ENCODE measurements at places on chromosomes 6 and 20.
A peak's percentile ranks its signal among the peaks of the same experiment; 100 is the strongest.

DNA sequence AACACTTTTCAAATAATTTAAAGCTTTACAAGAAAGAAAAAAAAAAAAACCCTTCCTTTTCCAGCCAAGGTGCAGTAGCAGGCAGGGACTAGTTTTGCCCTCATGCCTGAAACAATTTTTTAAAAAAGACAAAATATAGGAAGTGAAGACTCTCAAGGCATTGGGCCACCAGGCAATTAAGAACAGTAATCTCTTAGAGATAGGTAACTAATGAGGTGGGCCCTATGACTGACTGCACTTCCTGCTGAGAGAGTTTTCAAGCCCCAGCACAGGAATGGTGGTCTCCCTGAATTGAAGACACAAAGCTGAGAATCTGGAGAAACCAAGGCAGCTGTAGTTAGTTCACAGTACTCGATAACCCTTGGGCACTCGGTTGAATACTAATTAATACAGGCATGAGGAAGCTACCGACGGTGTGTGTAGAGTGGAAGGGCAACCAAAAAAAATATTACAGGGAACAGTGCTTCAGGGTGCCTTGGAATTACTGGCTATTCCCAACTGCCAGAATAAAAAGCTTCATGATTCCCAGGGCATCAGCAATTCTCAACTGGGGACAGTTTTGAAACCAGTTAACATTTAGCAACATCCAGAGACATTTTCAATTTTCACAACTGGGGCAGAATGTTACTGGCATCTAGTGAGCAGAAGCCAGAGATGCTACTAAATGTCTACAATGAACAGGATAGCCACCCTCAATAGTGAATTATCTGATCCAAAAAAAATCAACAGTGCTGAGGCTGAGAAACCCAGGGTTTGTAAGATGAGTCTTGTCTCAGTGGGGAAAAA is 36.0 kb upstream of the PLN start:
- DNase-seq: no peak

- DNase-seq: no peak
These were observed 864.2 kb downstream of the KIF16B start for GRCh38 chr20:15708984-15709598.

DNA sequence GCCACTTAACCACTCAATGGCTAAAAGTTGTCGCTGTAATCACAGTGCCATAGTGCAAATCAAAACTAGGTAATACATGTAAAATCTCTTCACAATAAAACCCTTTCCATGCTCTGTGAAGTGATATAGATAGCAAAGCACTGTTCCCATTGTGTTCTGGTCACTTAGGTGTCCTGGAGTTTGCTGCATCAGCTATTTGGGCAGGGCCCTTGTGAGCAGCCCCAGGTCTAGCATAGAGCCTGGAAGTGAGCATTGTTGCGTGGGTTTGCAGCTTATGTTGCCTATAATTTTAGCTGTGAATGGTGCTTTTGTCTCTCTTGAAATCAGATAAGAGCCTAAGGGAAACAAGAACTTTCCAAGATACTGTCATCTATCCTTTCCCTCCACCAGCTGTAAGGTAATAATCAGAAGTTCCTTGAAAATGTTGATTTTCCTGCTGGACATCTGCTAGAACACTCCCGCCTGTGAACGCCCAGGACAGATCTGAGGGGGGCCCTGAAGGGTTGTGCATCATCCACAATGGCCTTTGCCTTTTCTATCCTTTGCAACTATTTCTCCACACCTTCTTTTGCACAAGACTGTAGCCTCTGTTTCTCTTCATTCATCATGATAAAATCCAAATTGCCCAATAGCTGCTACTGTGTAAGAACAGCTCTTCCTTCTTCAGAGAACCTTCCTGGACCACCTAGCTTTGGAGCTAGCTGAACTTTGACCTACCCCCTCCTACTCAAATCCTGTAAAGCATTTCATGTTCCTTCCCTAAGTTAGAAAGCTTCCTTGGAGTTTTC is 57.0 kb downstream of the TNFAIP3 start:
- no peak for DNase-seq

DNA sequence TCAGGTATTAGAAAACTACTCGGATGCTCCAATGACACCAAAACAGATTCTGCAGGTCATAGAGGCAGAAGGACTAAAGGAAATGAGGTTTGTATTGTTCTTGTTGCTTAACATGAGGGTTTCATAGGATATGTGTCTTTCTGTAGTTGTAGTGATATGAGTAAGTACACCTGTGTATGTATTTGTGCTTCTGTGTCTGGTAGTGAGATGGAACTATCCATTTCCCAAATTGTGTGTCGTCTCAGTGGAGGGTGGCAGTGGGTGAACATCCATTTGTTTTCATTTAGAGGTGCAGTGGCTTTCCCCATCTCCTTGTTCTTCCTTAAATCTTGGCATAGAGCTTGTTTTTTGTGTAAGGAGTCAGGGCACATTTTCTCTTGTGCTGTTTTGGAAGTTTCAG is 8.2 kb downstream of the ASXL1 start:
- DNase-seq: no peak

DNA sequence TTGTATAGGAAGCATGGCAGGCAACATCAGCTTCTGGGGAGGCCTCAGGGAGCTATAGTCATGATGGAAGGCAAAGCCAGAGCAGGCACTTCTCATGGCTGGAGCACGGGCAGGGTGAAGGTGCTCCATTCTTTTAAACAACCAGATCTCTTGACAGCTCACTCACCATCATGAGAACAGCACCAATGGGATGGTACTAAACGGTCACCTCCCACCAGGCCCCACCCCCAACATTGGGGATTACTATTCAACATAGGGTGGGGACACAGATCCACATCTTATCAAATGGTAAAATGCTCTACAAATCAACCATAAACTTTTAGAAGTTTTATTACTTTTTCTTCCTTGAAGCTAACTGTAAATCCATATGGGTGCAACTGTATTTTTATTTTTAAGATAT is 61.5 kb downstream of the MAP3K4 start:
- no peak for DNase-seq

DNA sequence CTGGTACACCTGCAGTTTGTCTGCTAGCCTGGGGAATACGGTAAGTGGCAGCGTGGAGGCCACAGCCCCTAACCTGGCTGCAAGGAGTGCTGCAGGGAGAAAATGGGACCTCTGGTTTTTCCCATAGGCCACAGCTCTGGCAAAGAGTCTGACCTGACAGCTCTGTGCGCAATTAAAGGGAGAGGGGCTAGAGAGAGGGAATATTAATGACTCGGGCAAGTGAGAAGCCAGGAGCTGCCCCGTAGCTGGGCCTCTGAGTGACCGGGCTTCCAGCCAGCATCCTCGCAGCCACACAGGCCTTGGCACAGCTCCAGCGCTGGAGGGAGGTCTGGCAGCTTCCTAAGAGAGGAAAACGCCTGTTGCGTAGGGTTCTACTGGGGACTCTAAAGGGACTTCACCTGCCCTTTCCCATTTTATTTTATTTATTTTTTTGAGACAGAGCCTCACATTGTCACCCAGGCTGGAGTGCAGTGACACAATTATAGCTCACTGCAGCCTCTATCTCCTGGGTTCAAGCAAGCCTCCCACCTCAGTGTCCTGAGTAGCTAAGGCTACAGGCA is 18.2 kb upstream of the OCSTAMP start:
- peak; percentile 84 for DNase-seq

- DNase-seq: no peak
These were observed 76.8 kb upstream of the OGFRL1 start for GRCh38 chr6:71211799-71212198.

- no peak for DNase-seq
These were observed 284.9 kb upstream of the NRSN1 start for GRCh38 chr6:23841116-23841515.

- no peak for DNase-seq
These were observed 113.5 kb downstream of the SLC35B3 start for GRCh38 chr6:8321671-8322404.

- DNase-seq: no peak
These were observed 59.6 kb upstream of the SDHAF4 start for GRCh38 chr6:70507161-70507560.

GRCh38 chr20:6714279-6714711 is 53.2 kb upstream of the BMP2 start:
- no peak for DNase-seq

- DNase-seq: no peak
These were observed 27.0 kb upstream of the PMEPA1 start for GRCh38 chr20:57736738-57737347.

DNA sequence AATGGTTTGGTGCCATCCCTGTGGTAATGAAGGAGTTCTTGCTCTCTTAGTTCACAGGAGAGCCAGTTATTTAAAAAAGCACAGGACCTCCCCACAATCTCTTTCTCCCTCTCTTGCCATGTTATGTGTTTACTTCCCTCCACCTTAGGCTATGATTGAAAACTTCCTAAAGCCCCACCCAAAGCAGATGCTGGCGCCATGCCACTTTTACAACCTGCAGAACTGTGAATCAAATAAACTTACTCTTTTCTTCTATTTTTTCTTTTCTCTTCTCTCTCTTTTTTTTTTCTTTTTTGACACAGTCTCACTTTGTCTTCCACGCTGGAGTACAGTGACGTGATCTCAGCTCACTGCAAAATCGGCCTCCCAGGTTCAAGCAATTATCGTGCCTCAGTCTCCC is 508.4 kb upstream of the EPHA7 start:
- DNase-seq: no peak

GRCh38 chr6:2502998-2503674 is 247.6 kb downstream of the MYLK4 start:
- no peak for DNase-seq

GRCh38 chr6:53236241-53236640 is 87.6 kb upstream of the GCM1 start:
- DNase-seq: no peak

- no peak for DNase-seq
These were observed 41.5 kb upstream of the FAM184A start for GRCh38 chr6:119119989-119120388.

DNA sequence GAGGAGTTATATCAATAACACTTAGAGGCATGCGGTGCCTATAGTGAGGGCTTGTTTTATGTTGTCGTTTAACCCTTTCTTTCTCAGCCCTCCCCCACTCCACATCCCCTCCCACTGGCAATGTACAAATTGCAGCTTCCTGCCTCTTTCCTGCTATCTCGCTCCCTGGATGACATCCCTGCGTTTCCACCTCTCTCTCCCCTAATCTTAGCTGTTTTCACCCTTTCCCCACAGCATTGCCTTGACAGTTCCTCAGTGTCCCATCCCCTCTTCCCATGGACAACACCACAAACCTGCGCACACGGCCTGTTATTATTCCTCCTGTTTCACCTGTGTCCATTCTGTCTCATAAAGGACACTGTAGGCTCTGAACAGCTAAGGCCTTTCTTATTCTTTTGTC is 34.5 kb downstream of the MYB start:
- DNase-seq: no peak

DNA sequence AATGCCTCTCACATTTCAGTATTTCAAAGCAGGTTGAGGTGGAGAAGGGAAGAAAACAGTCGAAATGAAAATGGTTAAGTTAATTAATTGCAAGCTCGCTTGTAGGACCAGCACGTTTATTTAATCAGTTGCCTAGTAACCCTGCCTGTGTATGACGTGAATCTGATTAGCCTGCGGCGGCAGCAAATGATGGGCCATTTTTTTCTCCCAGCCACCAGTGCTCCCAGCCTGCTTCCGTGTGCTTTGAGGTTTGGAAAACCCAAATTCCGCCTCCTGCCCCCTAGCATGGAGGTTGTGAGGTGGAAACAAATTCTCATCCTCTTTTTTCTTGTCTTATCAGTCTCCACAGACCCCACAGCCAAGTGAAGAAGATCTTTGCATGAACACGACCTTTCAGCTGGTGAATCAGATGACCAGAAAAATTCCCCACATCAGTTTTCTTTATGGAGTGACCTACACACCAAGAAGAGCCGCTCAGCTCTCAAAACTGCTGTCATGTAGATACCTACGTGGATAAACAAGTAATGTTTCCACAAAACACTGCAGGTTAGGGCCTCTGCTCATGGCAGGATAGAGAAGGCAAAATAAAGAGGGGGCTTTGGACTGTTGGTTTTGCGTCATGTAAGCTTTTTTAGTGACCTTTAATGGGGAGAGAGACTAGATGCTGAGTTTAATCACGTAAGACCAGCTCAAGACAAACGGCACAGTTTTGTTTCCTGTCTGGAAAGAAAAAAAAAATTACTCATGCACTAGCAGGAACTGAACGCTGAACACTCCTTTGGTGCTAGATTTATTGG is 572.9 kb upstream of the NOX3 start:
- DNase-seq: no peak

DNA sequence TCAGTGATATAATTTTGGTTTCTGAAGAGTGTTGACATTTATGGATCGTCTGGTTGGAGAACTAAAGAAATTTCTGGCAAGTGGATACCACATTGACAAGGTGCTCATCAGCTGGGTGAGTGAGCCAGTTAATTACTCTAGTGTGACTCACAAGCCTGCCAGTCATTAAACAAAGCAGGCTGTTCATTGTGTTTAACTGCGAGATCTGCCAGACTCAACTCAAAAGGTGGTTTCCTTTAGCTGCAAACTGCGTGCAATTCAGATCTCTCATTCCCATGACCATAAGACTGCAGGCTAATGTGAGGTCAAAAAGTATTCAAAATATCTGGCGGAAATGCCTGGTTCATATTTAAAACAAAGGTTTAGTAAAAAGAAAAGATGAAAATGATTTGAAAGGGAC is 32.5 kb upstream of the IYD start:
- no peak for DNase-seq

GRCh38 chr6:154615483-154616025 is 105.1 kb upstream of the CNKSR3 start:
- no peak for DNase-seq

- no peak for DNase-seq
These were observed 79.8 kb downstream of the QKI start for GRCh38 chr6:163494279-163494727.

DNA sequence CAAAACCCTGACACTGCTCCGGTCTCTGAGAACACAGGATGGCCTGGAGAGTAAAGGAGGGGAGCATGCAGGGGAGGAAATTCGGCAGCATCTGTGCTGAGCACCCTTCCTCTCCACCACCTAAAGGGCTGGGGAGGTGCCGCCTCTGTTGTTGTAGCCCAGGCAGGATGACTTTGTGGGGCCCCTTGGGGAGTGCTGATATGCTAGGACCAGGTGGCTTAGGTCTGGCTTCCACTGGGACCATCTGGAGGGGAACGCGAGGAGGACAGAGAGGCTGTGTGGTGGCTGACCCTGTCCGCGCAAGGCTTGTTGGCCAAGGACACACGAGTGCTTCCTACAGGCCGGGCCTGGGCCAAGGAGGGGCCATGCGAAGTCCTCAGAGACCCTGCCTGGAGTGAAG is 9.9 kb upstream of the RPS6KA2 start:
- DNase-seq: no peak
